ENCODE measurements at places on chromosomes 5 and 9.

- DNase-seq = no peak
These were observed 39.5 kb downstream of the FAM174A start for GRCh38 chr5:100574716-100575115.

GRCh38 chr9:112013266-112013665 is 116.7 kb downstream of the UGCG start:
- no peak for DNase-seq

GRCh38 chr5:89428624-89429023 is 545.6 kb upstream of the MEF2C start:
- no peak for DNase-seq

DNA sequence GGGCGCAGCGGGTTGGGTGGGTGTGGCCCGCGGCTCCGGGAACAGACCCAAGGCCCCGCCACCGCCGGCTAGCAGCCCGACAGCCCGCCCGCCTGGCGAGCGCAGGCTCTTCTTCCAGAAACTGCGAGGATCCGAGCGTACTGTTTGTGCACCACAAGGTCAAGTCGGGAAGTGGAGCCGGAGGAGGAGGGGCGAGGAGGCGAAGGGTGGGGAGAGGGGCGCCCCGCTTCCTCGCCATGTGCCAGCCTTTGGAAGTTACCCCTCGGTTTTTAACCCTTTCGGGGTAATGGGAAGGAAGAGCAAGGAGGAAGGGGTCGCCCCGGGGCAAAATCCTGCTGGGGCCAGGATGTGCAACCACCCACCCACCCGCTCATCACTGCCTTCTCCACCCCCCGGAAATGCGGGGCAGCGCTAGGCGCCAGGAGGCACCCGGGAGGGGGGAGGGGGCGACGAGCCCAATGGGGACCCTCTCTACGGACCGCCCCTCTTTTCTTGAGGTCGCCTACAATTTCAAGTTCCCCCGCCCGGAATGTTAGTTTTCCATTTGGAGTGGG is 1.1 kb upstream of the JADE2 start:
- peak; percentile 67 for DNase-seq

GRCh38 chr9:134698587-134699342 is 57.2 kb downstream of the COL5A1 start:
- peak; percentile 19 for DNase-seq

DNA sequence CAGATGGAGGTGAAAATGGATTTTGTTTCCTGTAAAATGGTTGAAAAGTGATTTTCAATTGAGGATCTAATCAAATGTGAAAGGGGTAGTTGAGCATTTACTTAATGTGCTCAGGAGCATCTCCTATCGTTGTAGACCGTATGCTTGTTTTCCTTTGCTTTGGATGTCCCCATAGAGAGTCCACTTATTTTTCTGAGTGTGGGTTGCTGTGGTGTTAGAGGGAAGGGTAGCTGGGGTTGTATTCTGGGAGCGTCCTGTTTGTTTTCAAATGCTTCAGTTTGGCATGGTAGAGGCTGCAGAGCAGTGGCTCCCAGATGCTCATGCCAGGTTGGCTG is 154.1 kb downstream of the MAT2B start:
- DNase-seq = no peak

DNA sequence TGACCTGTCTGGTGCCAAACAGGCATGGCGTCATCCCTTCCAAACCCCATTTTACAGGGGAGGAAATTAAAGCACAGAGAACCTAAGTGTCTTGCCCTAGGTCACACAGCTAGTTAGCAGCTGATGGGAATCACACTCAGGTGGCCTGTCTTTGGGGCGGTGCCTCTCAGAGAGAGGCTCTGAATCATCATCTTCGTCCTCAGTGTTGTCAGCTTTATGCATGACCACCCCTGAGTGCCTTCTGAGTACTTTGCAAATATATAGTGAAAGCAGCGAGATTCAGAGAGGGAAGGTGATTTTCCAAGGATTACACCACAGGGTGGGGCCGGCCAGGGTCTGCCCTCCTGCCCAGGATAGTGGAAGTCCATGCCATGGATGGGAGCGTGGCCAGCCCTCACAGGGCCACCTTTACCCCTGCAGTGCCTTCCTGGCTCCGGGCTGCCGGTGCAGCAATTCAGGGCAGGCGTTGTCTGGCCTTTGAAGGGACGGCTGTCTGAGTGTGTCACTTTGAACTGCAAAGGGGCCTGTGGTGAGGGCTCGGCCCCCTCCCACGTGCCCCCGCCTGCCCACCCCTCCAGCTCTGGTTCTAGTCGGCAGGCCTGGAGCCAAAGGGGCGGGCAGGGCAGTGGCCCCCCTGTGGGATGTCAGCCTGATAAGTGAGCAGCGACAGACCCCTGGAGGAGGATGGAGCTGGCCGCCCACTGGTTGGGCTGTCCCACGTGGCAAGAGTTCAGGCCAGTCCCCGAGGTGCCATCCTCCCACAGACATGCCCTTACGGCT is 16.9 kb downstream of the LMX1B start:
- DNase-seq = no peak

DNA sequence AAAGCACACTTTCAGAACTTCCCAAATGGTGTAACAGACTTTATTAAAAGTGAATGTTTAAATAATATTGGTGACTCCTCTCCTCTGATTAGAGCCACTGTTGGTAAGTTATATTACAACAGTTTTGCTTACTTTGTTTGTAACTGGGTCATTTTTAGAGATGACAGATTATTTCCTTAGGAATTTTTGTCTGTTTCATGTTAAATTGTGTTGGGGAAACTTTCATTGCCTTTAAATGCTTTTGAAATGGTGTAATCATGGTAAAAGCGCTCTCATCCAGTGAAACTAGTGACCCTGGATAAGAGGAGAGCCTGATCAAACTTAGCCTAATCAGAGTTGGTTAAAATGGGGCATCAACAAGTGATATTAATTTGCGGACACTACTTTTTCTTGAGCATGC is 39.4 kb downstream of the TNPO1 start:
- DNase-seq = no peak

DNA sequence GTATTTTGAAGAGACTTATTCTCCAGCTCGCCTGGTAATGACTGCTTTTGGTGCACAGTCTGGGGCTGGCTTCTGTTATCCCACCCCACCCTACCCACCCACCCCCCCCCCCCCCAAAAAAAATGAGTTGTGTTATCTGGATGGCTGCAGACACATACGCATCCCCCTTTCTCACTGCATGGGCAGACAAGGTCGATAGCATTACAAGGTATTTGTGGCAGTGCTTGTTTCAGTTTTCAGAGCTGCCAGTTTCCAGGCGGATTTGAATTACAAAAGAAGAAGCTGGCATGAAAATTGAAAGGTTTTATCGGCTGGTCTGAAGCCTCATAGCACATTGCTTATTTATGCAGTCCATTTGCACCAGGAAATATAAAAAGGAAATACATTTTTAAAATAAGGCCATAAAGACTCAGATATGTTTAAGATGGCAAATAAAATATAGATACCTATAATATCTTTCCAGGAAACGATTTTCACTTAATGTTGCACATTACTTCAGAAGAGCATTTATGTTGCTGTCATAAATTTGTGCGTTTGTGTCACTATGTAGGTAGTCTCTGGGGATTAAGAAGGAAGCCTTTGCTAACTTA is 85.1 kb upstream of the GRHPR start:
- DNase-seq = no peak

- no peak for DNase-seq
These were observed 16.3 kb upstream of the MAML1 start for GRCh38 chr5:179716286-179716685.

DNA sequence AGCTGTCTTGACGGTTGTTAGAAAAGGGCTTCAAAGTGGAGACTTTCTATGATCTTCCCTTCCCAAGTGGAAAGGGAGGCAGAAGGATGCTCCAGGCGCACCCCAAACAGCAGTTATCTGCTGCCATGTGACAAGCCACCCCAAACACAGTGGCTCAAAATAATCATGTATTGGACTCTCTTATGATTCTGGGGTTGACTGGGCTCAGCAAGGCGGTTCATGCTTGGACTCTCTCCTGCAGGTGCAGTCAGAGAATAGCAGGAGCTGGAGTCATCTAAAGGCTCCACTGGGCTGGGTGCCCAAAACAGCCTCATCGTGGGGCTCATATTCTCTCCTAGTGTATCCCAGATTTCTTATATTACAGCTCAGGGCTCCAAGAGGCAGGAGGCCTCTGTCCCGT is 177.6 kb upstream of the IER5L start:
- no peak for DNase-seq

- DNase-seq = no peak
These were observed 475.1 kb upstream of the WWC1 start for GRCh38 chr5:167816354-167816753.

- DNase-seq = no peak
These were observed 33.5 kb upstream of the LPCAT1 start for GRCh38 chr5:1557114-1557873.

- DNase-seq = no peak
These were observed 18.1 kb downstream of the TNC start for GRCh38 chr9:115099901-115100300.

GRCh38 chr5:82808960-82809359 is 268.2 kb downstream of the TMEM167A start:
- no peak for DNase-seq

- no peak for DNase-seq
These were observed 75.1 kb downstream of the OXCT1 start for GRCh38 chr5:41795125-41795524.

GRCh38 chr9:96500696-96501632 is 51.0 kb downstream of the HABP4 start:
- DNase-seq = no peak

DNA sequence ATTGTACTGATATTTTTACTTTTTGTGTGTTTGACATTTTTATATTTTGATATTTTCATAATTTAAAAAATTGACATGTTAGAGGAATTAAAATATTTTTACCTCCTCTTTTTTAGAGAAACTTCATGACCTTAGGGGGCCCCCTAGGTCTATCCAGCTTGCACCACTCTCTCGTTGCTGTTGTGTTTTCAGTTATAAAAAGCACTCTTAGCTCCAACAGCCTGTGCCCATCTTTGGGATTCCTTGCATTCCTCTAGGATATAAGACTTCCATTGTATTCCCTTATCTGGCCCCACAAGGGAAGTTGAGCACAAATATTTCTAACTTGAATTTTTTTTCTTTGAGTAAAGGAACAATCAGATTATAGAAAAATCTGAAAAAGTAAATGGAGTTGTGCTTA is 245.3 kb downstream of the SH3GL2 start:
- DNase-seq = no peak

DNA sequence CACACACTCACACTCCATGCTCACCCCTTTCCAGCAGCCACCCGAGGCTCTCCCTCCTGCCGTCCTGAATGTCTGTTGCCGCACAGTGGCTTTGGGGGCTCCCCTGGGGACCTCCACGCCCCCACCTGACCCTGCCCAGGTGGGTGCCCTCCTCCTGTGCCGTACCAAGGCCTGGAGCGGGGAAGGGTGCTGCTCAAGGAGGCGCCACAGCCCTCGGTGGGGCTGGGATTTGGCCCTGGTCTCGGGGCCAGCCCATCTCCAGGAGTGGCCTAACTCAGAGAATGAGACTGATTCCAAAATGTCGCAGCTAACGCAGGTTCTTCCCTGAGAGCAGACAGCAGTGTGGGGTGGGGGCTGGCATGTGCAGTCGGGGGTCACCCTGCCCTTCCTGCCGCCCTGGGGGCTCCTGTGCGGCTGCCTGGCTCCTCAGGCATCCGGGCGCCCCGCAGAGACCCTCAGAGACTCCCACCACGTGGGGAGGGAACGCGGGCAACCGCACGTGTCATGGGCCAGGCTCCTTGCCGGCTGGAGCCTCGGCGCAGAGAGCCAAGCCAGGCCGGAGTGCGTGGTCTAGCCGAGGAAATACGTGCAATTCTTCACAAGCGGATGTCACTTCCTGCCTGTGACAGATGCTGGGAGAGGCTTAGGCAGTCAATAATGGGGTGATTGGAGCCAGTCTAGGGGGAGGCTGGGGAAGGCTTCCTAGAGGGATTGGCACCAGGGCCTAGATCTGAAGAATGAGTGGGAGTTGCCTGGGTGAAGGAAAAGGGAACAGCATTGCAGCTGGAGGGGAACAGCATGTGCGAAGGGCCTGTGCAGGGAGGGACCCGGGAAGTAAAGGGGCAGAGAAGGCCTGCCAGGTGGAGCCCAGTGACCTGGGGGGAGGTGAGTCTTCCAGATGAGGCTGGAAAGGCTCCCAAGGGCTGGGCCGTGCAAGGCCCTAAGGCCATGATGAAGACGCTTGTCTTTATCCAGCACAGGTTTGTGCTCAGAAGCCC is 44.1 kb downstream of the C9orf50 start:
- no peak for DNase-seq
